Dermis blood vessel endothelial cell (primary cell): ENCODE measurements at places on chromosomes 7 and 10. TPM values are rescaled to one million over a fixed set of nuclear protein-coding genes. Genes with fewer than 3 reads are reported as not detected.

DNA sequence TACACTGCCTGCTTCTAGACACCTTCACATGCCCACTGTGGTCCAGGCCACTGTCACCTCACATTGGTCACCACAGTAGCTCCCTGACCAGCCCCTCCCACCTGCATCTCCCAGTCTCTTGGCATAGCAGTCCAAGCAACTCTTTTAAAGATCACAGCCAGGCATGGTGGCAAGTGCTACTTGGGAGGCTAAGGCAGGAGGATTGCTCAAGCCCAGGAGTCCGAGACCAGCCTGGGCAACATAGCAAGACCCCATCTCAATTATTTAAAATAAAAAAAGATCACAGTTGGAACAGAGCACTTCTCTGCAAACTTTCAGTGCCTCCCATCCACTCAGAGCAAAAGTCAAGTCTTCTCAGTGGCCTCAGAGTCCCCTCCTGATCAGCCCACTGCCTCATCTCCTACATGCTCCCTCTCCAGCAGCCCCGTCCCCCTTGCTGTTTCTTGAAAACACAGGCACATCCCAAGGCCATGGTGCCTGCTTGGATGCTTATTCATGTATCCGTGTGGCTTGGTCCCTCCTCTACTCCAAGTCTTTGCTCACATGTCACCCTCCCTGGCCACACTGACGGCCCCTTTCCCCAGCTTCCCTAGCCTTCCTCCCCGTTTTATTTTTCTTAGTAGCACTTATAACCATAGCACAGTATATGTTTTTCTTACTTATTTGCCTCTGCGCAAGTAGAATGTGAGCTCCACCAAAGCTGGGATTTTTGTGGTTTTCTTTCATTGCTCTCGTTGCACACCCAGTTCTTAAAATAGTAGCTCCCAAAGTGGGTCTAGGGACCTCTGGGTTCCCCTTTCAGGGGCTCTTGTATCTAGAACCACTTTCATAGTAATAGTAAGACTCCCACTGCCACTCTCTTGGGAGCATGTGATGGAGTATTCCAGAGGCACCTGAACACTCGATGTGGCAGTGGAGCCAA, 19.5 kb downstream of the TSPAN15 start:
- no peak for DNase-seq

INMT gene
- 0.05 TPM in 1 of 2 replicates, not detected in the other for total RNA-seq

- DNase-seq: no peak
Observed at GRCh38 chr7:3067193-3067592, 23.5 kb upstream of the CARD11 start.

GRCh38 chr10:58967551-58968388, 208.7 kb upstream of the PHYHIPL start:
- DNase-seq: no peak

POLR2J gene
- 19.9 and 22.4 TPM in 2 replicates for total RNA-seq

DNA sequence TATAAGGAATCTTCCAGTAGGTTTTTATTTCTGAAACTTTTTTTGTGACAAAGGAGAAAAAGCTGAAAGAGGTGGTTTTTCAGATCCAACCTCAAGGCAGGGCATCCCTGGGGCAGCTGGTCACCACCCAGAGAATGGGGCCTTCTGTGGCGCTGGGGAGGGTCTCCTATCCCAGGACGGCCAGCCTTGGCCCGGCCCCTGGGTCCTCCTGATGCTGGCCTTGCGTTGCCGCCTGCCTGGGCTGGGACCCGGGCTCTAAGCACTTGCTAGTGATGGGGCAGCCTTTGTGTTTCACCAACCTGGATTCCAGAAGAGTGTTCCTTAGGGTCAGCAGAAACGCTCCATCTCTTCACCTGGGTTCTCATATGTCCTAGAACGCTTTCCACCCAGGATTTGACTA, 16.3 kb downstream of the SHH start:
- no peak for DNase-seq
